ENCODE measurements at places on chromosomes 4 and X.

DNA sequence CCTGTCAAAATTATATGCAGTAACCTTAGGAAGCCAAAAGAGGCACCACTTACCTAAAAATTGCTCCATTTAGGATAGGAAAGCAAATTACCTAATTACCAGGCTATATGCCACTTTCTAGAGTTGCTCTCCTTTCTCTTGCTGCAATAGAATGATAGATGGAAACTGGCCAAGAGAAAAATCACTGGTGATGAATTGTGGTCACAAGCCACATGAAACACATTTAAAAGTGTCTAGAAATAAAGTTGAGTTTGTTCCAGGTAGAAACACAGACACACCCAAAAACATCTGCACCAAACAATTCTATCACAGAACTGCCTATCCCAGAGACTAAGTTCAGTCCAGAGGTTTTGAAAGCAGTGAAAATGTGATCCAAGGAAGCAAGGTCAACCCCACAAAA lies 337.7 kb downstream of the PCDH19 start:
- no peak for DNase-seq
- no peaks in the 10 kb centered on the region for H3K4me1 ChIP-seq
- no peak overlapping the region for H3K27ac ChIP-seq
- H3K4me3 ChIP-seq = no peak overlapping the region
- H3K27me3 ChIP-seq = no peaks in the 10 kb centered on the region

DNA sequence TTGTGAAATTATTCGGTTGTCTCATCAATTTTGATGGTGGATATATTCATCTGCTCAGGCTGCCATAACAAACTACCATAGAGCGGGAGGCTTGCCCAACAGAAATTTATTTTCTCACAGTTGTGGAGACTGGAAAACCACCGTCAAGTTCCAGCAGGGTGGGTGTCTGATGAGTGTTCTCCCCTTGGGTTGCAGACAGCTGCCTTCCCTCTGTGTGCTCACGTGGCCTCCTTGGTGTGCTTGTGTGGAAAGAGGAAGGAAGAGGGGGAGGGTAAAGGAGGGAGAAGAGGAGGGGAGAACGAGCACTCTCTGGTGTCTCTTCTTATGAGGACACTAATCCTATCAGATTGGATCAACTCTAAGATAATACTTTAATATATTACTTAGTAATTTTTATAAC lies 123.8 kb upstream of the TEX13D start:
- no peaks in the 10 kb centered on the region for H3K4me1 ChIP-seq
- H3K27ac ChIP-seq = no peak overlapping the region
- H3K4me3 ChIP-seq = no peak overlapping the region
- no peaks in the 10 kb centered on the region for H3K36me3 ChIP-seq
- no peaks in the 10 kb centered on the region for H3K27me3 ChIP-seq

GRCh38 chr4:108119199-108119800 lies 49.4 kb downstream of the LEF1 start:
- no peak overlapping the region for H3K4me3 ChIP-seq
- no peaks in the 10 kb centered on the region for H3K27me3 ChIP-seq
- H3K36me3 ChIP-seq = no peaks in the 10 kb centered on the region
- H3K27ac ChIP-seq = no peak overlapping the region
- H3K4me1 ChIP-seq = peaks cover 5% of the 10 kb centered on the region
- DNase-seq = no peak

GRCh38 chr4:41505161-41505661 lies 32.7 kb upstream of the LIMCH1 start:
- no peaks in the 10 kb centered on the region for H3K4me1 ChIP-seq
- H3K27me3 ChIP-seq = no peaks in the 10 kb centered on the region
- no peak overlapping the region for H3K4me3 ChIP-seq
- no peaks in the 10 kb centered on the region for H3K36me3 ChIP-seq
- H3K27ac ChIP-seq = no peak overlapping the region

- no peaks in the 10 kb centered on the region for H3K36me3 ChIP-seq
- no peaks in the 10 kb centered on the region for H3K27me3 ChIP-seq
- no peak for DNase-seq
- no peaks in the 10 kb centered on the region for H3K4me1 ChIP-seq
- no peak overlapping the region for H3K4me3 ChIP-seq
These were observed 11.9 kb upstream of the SLC9A7 start for GRCh38 chrX:46770817-46771163.

GRCh38 chr4:41613386-41613785 lies 75.4 kb downstream of the LIMCH1 start:
- no peak for DNase-seq
- H3K36me3 ChIP-seq = no peaks in the 10 kb centered on the region
- no peak overlapping the region for H3K27ac ChIP-seq
- peaks cover 4% of the 10 kb centered on the region for H3K27me3 ChIP-seq
- no peak overlapping the region for H3K4me3 ChIP-seq
- H3K4me1 ChIP-seq = peaks cover 3% of the 10 kb centered on the region

DNA sequence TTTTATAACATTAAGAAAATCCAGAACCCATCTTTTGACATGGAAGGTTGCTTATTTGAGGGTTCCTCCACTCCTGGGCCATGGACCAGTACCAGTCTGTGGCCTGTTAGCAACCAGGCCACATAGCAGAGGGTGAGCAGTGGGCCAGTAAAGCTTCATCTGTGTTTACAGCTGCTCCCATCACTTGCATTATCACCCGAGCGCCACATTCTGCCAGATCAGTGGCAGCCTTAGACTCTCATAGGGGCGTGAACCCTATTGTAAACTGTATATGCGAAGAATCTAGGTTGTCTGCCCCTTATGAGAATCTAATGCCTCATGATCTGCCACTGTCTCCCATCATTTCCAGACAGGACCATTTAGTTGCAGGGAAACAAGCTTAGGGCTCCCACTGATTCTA lies 58.6 kb downstream of the NDST4 start:
- H3K4me1 ChIP-seq = no peaks in the 10 kb centered on the region
- no peak for DNase-seq

GRCh38 chr4:88352062-88352740 lies 26.5 kb upstream of the HERC6 start:
- no peaks in the 10 kb centered on the region for H3K27me3 ChIP-seq
- H3K4me3 ChIP-seq = no peak overlapping the region
- no peak overlapping the region for H3K27ac ChIP-seq
- no peaks in the 10 kb centered on the region for H3K4me1 ChIP-seq
- DNase-seq = no peak

- H3K4me1 ChIP-seq = no peaks in the 10 kb centered on the region
- no peak overlapping the region for H3K27ac ChIP-seq
- H3K4me3 ChIP-seq = no peak overlapping the region
- H3K27me3 ChIP-seq = no peaks in the 10 kb centered on the region
- H3K36me3 ChIP-seq = no peaks in the 10 kb centered on the region
These were observed 25.9 kb upstream of the GUCY1A1 start for GRCh38 chr4:155640751-155641150.

GRCh38 chrX:100479329-100479728 lies 69.3 kb upstream of the PCDH19 start:
- no peaks in the 10 kb centered on the region for H3K36me3 ChIP-seq
- DNase-seq = no peak
- H3K4me3 ChIP-seq = no peak overlapping the region
- no peak overlapping the region for H3K27ac ChIP-seq
- no peaks in the 10 kb centered on the region for H3K27me3 ChIP-seq
- no peaks in the 10 kb centered on the region for H3K4me1 ChIP-seq

DNA sequence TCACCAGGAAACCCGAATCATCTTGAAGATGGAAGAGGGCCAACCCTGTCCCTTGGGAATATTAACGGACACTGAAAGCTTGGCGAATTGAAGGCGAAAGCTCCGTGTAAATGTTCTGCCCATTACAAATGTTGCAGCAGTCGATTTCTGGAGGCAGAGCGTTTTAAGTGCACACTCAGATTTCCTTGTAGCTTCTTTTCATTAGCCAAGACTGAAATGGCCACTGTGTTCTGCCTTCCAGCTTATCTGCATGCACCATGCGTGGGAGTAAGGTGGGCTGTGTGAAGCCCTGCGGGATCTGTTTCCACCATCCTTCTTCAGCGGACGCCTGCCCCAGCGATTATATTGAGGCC lies 1.3 kb downstream of the SMIM20 start:
- H3K4me1 ChIP-seq = peaks cover 3% of the 10 kb centered on the region
- no peaks in the 10 kb centered on the region for H3K27me3 ChIP-seq
- DNase-seq = no peak
- H3K4me3 ChIP-seq = no peak overlapping the region
- H3K27ac ChIP-seq = no peak overlapping the region
- H3K36me3 ChIP-seq = no peaks in the 10 kb centered on the region

- no peak overlapping the region for H3K27ac ChIP-seq
- H3K4me3 ChIP-seq = no peak overlapping the region
- no peak for DNase-seq
- no peaks in the 10 kb centered on the region for H3K36me3 ChIP-seq
- no peaks in the 10 kb centered on the region for H3K4me1 ChIP-seq
These were observed 42.1 kb downstream of the NFKB1 start for GRCh38 chr4:102543030-102543928.

GRCh38 chr4:95508421-95508820 lies 40.4 kb downstream of the UNC5C start:
- no peak for DNase-seq
- no peaks in the 10 kb centered on the region for H3K4me1 ChIP-seq
- H3K27me3 ChIP-seq = no peaks in the 10 kb centered on the region
- H3K4me3 ChIP-seq = no peak overlapping the region
- no peaks in the 10 kb centered on the region for H3K36me3 ChIP-seq

DNA sequence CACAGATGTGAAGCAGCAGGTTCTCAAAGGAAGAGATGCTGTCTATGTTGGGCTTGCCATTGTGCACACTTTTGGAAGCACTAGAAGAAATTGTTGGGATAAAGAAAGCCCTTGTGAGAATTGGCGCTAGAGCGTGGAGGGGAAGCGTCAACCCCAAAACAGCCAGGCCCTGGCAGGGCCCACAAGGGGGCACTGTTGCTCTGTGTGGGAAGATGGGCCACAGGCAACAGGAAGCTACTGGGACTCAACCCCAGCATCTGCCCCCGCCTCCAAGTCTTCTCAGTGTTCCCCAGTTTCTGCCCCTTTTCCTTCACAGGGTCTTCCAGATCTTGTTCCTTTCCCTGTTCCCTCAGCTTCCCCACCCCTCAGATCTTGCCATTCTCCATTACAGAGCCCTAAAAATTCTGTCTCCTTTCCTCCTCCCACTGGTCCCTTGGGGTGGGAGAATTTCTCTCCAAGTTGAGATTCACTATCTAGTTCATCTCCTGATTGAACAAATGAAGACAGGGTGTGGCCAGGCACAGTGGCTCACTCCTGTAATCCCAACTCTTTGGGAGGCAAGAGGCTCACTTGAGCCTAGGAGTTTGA lies 85.5 kb downstream of the STARD8 start:
- no peak overlapping the region for H3K27ac ChIP-seq
- H3K4me1 ChIP-seq = no peaks in the 10 kb centered on the region
- H3K36me3 ChIP-seq = no peaks in the 10 kb centered on the region
- H3K4me3 ChIP-seq = no peak overlapping the region

- H3K4me1 ChIP-seq = no peaks in the 10 kb centered on the region
- DNase-seq = peak; percentile 11
These were observed 125.4 kb upstream of the ZCCHC13 start for GRCh38 chrX:74178536-74178935.

GRCh38 chr4:176919631-176920030 lies 126.9 kb upstream of the VEGFC start:
- H3K4me3 ChIP-seq = no peak overlapping the region
- no peaks in the 10 kb centered on the region for H3K4me1 ChIP-seq
- H3K36me3 ChIP-seq = no peaks in the 10 kb centered on the region
- no peaks in the 10 kb centered on the region for H3K27me3 ChIP-seq
- H3K27ac ChIP-seq = no peak overlapping the region

DNA sequence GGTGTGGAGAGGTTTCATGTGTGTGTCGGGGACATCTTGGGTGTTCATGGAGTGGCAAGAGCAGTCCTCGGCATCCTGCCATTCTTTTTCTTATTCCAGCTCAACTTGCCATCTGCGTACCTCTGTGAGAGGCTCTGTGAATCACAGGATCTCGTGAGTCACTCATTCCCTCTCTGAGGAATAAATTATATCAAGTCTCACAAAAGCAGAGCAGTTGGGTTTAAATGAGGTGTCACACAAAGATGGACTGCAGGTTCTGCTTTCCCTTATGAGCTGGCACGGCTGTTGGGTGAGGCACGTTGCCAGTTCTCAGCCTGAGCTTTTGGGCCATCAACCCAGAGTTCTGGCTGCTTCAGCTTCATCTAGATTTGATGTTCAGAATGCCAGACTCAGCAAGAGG lies 6.8 kb upstream of the OCIAD2 start:
- no peak overlapping the region for H3K4me3 ChIP-seq
- no peaks in the 10 kb centered on the region for H3K36me3 ChIP-seq
- no peaks in the 10 kb centered on the region for H3K4me1 ChIP-seq
- no peak overlapping the region for H3K27ac ChIP-seq
- no peak for DNase-seq

DNA sequence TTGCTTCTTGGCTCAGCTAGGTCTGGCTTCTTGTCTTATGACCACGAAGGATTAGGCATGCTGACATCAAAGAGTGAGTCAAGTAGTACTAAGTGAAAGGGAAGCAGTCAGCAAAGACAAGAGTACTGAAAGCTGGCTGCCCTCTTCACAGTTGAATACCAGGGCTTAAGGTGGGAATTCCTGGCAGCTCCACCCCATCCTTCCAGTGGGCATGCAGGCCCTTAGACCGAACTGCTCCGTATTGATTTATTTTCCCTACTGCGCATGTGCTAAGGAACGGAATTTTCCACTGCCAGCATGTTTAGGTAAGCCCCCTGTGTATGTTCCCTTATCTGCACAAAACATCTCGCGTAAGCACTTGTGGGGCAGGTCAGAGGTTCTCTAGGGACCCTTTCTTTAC lies 2320.1 kb downstream of the ARAP2 start:
- H3K27me3 ChIP-seq = no peaks in the 10 kb centered on the region
- no peaks in the 10 kb centered on the region for H3K4me1 ChIP-seq
- no peak overlapping the region for H3K4me3 ChIP-seq
- DNase-seq = no peak
- H3K27ac ChIP-seq = no peak overlapping the region

DNA sequence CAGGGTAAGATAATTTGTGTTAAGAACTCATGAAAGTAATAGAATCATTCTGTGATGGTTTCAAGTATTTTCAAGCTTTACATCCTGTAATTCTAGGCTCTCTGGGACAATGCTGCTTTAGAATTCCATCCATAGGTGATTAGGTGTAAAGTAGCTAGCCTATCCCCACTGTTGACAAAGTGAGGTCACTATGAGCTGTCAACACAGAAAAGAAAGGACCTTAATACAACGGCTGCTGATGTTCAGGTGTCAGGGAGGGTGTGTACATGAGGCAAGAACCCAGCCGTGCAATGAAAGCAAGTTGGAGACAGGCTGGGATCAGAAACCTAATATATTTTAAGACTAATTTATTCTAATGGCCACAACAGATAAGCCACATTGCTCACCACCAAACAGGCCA lies 36.8 kb upstream of the SH3RF1 start:
- H3K36me3 ChIP-seq = no peaks in the 10 kb centered on the region
- no peak overlapping the region for H3K27ac ChIP-seq
- no peak for DNase-seq
- no peaks in the 10 kb centered on the region for H3K27me3 ChIP-seq
- no peak overlapping the region for H3K4me3 ChIP-seq

GRCh38 chrX:116277351-116278225 lies 107.0 kb downstream of the AGTR2 start:
- no peak for DNase-seq
- H3K27me3 ChIP-seq = no peaks in the 10 kb centered on the region
- H3K4me1 ChIP-seq = no peaks in the 10 kb centered on the region

DNA sequence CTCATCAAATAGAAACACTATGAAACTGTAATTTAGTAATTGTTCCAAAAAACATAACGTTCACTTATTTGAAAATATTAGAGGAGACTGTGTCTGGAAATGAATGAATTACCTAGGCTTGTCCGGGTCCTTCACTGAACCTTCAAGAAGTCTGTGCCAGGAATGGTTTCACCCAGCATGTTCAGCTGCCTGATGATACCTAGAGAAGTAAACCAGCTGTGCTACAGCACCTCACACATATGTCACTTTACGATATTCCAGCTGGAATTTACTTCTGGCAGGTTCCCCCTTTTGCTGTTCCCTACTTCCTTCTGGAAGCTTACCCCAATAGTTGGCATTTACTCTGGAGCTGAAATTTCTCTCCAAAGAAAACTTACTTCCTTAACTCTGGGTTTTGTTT lies 906.5 kb downstream of the FAT4 start:
- H3K4me1 ChIP-seq = no peaks in the 10 kb centered on the region
- no peak for DNase-seq
- H3K27ac ChIP-seq = no peak overlapping the region

Measured in iPS DF 6.9 (cell line).